ENCODE measurements at places on chromosomes 16 and 17.
A peak's percentile ranks its signal among the peaks of the same experiment; 100 is the strongest.

DNA sequence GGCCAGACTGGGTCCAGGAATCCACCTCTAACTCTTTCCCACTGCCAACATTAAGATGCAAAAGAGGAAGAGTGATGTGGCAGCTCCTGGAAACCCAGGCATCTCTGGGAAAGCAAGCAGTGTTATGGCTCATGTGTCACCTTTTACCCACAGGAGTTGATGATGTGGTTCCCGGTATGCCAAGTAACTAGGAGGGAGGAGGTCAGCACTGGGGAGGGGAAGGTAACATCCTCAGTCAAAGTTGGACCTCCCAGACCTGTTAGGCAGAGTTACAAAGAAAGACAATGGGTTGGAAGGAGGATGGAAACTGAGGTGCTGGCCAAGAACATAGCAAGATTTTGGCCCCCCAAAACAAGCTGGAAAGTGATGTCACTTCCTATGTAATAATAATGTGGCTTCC, 11.4 kb downstream of the KRABD2 start:
- DNase-seq: no peak

GRCh38 chr16:23670137-23670776, 8.4 kb upstream of the PLK1 start:
- no peak for DNase-seq

DNA sequence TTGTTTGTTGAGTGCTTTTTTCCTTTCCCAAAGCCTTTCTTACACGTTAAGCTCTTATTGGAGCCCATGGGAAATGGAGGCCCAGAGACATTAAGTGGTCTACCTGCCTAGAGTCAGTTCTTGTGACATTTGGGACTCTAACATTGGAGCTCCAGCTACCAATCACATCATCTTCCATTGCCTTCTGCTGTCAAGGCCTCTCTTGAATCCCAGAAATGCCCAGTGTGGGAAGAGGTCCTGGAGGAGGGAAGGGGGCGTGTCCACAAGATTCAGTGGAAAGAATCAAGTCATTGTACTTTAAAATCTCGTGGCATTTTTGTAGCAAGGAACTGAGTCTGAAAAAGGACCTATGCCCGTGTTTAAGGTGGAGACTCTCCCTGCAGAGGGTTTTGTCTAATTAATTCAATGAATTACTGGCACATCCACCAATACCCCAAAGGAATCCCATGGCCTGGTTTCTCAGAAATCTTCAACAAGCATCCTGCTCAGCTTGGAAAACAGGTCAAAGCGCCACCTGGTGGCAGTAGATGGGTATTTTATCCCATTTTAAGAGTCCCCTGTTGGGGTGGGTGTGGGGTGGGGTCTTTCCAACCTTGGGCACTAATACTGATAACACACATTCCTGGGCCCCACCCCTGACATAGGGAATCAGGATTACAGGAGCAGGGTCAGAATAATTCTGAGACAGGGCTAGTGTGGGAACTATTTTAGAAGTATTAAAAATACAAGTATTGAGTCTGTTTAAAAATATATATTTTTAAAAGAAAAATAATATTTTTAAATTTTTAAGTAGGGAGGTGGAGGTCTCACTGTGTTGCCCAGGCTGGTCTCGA, 24.6 kb downstream of the GPT2 start:
- DNase-seq: peak; percentile 59

GRCh38 chr17:21379080-21379711, 3.0 kb downstream of the KCNJ12 start:
- no peak for DNase-seq

- DNase-seq: no peak
Measured at GRCh38 chr16:81918927-81919326, 92.3 kb downstream of the SDR42E1 start.
